ENCODE measurements at places on chromosomes 11 and 22.

GRCh38 chr11:126194121-126194543, 17.3 kb downstream of the RPUSD4 start:
- peak; percentile 29 for DNase-seq

DNA sequence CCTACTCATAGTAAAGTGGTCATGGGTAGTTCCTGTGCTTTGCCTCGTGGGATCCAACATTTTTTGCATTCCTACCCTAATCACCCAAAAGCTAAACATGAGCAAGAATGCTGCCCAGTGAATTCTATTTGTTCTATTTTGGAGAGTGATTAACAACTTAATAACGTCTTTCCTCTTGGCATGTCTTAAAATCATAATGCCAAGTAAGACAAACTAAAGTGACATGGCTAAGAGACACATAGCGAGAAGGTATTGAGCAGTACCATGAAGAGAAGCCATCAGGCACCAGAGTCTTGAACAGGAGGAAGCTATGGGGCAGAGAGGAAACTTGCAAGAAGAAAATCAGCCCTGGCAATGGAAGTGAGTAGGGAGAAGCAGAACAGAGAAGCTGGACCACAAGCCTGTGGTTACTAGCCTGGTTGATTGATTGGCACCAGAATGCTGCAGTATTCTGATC, 32.0 kb downstream of the EXPH5 start:
- peak; percentile 77 for DNase-seq

DNA sequence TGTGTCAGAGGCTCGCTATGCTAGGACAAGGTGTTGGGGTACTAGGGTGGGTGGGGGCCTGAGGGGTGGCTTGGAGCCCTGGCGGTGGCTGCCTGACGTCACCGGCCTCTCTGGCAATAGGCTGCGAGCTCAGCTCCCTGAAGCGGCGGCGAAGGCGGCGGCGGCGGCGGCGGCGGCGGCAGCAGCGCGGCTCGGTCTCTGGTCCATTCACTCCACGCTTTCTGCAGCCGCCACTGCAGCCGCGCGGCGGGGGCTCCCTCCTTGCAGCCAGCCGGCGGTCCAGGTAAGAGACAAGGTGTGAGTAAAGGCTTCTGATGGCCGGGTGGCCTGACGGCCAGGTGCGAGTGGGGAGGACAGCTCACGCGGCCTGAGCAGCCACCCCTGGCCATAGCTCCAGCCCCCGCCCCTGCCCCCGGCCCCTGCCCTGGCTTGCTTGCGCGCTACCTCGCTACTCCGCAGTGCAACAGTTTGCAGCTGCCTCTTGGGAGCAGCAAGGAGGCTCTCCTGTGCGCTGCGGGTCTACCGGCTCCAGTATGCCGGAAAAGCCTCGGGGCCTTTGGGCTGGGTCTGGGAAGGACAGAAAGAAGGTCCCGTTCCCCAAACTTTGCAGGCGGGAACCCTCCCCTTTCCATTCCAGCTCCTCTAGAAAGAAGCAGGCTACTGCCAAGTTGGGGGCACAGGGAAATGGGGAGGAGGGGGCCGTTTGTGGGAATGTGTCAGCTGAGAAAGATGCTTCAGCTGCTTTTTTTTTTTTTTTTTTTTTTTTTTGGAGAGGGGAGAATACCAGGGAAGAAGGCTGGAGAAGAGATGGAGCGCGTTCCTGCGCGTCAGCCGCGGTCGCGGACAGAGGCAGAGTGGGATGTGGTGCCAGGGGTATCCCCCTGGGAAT, at the start of gene C11orf87:
C11orf87 (plus strand) TSS at position 210 of the 889 bp plus-strand sequence. CDS start 1,444 bp downstream, outside the sequence.
- DNase-seq = no peak

DNA sequence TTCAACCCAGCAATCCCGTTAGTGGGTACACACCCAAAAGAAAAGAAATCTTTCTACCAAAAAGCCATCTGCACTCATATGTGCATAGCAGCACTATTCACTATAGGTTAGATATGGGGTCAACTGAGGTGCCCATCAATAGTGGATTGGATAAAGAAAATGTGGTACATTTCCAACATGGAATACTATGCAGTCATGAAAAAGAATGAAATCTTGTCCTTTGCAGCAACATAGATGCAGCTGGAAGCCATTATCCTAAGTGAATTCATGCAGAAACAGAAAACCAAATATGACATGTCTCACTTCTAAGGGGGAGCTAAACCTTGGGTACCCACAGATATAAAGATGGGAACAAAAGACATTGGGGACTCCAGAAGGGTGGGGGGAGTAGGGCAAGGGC, 1.9 kb upstream of the ARHGAP8 start:
- no peak for DNase-seq

DNA sequence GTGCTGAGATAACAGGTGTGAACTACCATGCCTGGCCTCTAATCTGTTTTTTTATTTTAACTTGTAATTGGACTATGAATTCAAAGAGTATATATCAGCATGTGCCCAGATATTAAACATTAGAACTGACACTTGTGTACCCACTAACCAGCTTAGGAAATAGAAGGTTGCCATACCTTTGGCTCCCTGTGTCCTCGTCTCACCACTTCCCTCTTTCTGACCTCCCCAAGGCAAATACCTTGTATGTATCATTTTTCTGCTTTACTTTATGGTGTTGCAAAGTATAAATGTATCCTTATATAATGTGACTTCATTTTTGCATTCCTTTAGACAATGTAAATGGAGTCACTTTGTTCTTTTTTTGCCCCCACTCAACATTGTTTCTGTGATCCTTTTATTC, 9.1 kb downstream of the PPP6R3 start:
- DNase-seq = no peak

GRCh38 chr11:106523171-106523570, 445.7 kb downstream of the AASDHPPT start:
- DNase-seq = no peak

GRCh38 chr11:99501655-99502054, 480.9 kb downstream of the CNTN5 start:
- DNase-seq = no peak

DNA sequence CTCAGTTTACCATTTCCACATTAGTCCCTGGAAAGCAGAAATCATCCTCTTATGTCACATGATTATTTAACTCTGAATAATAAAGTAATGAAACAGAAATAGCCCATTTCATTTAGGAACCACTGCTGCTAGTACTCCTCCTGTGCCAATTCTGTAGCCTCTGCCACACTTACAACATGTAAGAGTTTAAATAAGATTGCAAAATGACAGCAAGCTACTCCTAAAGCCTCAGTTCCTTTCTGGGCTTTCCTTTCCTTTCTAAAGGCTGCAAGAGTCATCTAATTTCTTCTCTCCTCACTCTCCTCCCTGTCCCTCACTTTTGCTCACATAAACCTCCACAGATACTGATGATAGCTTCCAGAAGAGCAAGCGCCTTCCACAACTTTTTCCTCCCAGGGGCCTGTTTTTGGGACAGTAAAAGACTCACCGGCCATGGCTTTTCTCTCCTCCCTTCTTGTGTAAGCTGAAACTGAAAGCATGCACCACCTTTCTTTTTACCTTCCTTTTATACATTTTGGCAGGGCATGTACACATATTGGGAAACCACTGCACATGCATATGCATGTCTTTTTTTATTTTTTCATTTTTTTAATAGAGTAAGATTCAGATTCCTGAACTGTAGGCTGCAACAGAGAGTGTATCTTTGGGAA, 38.5 kb downstream of the CARD18 start:
- no peak for DNase-seq

- no peak for DNase-seq
These were observed 32.6 kb upstream of the TOLLIP start for GRCh38 chr11:1341928-1342524.

GRCh38 chr11:62708793-62709192, 1.3 kb downstream of the GNG3 start:
- no peak for DNase-seq

GRCh38 chr22:27232077-27232476, 569.5 kb downstream of the MN1 start:
- no peak for DNase-seq

GRCh38 chr22:43042101-43042780, 27.3 kb upstream of the PACSIN2 start:
- DNase-seq = no peak

GRCh38 chr22:20583471-20583922, 76.1 kb downstream of the MED15 start:
- DNase-seq = no peak

- DNase-seq = no peak
These were observed 43.3 kb upstream of the MMP7 start for GRCh38 chr11:102573851-102574250.
